ENCODE measurements at places on chromosomes 5 and 9.

DNA sequence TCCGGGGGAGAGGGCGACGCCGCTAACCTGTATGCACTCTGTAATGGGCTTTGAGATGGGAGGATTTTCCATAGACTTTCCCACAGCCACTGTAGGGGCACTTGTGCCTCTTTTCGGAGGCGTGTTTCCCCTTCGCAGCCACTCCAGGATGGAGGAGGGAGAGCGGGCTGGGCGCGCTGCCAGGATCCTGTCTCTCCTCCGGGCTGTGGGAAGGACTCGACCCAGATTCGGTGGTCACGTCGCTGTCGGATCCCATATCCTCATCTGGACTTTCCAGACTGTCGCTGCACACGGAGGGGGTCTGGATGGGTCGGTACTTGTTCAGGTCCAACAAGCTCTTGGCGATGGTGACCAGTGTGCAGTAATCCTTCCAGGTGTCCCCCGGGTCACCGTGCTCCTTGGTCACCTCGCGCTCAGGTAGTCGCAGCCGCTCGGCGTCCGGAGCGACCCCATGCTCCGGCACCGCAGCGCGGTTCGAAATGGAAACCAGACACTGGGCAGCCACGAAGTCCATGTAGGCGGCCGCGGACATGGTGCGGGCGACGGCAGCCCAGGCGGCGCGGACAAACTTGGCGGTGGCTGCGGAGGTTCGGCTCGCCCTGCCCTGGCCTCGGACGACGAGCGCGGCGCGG lies 1.5 kb downstream of the KLF9 start:
- no peak for DNase-seq

- DNase-seq = no peak
Measured at GRCh38 chr9:113454914-113455761, 8.4 kb upstream of the RGS3 start.

- no peak for DNase-seq
Measured at GRCh38 chr5:54772684-54773083, 212.7 kb downstream of the ESM1 start.

DNA sequence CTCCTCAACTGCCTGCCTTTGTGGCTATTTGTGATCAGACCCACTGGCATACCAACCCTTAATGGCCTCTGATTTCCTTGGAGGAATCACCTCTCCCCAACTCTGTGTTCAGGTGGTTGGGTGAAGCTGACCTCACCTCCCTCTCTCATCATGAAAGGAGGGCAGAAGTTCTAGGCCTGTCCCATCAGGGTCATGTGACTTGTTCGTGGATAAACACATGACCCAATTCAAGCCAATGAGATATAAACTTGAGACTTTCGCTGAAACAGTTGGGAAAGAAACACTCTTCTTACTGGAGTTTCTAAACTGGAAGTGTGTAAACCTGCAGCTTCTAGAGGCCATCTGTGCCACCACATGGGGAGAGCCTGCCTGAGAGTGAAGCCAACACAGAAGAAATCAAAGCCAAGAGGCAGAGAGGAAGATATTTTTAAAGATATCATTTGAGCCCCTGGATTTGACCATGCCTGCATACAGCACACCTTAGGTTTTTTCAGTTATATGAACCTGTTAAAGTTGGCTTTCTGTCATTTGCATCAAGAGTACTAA lies 5.8 kb downstream of the GABBR2 start:
- no peak for DNase-seq

GRCh38 chr5:56264417-56265025 lies 31.4 kb upstream of the ANKRD55 start:
- no peak for DNase-seq

DNA sequence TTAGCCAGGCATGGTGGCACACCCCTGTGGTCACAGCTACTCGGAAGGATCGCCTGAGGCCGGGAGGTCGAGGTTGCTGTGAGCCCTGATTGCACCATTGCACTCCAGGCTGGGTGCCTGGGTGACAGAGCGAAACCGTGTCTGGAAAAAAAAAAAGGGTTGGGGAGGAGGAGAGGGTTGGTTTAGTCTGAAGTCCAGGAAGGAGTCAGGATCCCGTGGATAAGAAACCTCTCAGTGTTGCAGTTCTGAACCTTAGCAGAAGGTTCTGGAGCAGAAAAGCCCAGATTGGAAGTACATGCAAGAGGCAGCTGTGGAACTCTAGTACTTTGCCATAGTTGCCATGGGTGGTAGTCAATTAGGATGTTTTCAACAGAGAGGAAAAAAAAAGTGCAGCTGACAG lies 125.2 kb upstream of the CPEB4 start:
- no peak for DNase-seq

GRCh38 chr9:5850724-5851122 lies 17.8 kb upstream of the ERMP1 start:
- no peak for DNase-seq

DNA sequence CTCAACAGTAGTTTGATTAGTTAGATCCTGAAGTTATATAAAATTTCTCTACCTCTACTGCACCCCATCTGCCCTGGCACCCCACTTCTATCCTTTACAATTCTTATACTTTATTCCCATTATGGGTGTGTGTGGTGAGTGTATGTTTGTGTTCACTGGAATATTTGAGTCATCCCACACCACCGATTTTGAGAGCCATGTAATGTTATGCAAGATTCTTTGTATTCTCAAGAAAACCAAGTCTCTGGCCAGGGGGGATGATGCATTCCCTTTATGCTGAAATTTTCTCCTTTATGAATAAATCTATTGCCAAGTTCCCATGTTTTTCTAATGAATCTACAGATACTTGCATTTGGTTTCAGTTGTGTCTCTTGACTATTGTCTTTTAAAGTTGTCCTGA lies 266.8 kb downstream of the ARHGEF28 start:
- no peak for DNase-seq

DNA sequence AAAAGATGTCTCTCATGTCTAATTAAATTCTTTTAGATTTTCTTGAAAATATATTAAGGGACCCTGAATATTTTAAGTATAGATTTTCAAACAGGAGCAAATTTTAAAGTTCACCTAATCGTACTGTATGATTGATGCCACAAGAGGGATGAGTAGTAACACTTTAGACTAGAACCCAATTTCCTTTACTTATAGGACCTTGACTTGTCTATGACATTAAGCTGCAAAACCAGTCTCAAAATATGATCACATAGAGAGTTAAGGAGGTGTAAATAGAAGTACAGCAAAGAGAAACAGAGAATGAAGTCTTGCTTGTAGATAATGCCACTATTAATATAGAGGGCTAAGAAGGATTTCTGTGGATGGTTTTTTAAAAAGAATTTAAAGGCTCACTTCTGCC lies 312.9 kb upstream of the PRR16 start:
- no peak for DNase-seq

GRCh38 chr9:130186839-130187522 lies 14.8 kb downstream of the NCS1 start:
- DNase-seq = no peak

DNA sequence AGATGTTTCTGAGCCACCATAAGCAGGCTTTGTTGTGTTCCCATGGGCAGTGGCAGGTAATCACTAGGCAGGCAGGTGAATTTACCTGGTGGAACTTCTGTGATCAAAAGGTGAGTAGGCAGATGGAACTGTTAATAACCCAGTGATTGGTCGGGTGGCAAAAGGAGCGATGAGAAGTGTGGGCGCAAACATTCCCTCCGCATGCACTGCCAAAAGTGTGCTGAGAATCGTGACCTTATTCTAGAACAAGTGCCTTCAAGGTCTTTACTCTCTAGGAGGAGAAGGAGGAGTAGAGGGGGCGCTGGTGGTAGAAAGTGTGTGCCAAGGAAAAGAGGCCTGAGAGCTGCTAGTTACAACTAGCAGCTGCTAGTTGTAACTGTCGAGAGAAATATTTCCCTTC lies 3.3 kb downstream of the OTULINL start:
- DNase-seq = no peak

- no peak for DNase-seq
Measured at GRCh38 chr9:124611106-124611505, 103.9 kb upstream of the NR5A1 start.

GRCh38 chr5:642481-642880 lies 30.3 kb downstream of the CEP72 start:
- DNase-seq = no peak

DNA sequence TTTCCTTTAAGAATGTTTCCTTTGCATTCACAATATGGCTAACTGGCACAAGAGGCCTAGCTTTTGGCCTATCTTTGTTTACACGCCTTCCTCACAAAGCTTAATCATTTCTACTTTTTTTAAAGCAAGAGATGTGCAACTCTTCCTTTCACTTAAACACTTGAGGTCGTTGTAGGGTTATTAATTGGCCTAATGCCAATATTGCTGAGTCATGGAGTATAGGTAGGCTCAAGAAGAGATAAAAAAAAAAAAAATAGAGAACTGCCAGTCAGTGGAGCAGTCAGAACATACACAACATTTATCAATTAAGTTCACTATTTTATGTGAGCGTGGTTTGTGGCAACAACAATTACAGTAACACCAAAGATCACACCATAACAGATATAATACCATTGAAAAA lies 5.9 kb downstream of the FKBP15 start:
- DNase-seq = no peak

DNA sequence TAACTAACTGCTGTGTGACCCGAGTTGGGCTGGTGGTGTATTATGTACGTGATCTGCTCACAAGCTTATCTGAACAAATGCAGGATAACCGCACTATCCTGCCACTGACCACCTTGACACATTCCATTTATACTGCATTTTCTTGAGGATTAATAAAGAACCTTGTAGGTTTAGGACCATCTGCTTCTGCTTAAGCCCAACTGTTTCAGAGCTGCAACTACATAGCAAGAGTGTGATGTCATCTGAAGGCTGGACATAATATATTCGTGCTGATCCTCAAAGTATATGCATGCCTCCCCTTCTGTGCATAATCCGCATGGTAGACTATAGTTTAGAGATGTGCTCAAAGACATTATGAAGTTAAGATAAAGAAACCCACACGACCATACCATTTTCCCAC lies 435.9 kb downstream of the BNC2 start:
- DNase-seq = no peak

DNA sequence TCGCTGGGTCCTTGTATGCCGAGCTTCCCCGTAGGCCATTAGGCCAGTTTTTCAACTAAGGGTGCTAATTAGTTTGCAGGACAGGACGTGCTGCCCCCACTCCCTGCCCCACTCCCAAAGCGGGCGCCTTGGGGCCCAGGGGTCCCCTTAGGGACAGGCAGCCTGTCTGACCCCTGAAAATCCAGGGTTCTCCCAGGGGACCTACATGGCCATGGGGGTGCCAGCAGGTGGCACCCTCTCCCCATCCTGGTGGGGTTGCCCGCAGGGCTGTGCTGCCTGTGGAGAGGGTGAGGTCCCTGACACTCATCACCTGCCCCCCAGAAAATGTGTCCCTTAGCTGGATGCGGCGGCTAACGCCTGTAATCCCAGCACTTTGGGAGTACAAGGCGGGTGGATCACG lies 8.5 kb upstream of the CCDC187 start:
- DNase-seq = no peak

GRCh38 chr9:15915711-15916110 lies 362.9 kb downstream of the CCDC171 start:
- DNase-seq = no peak

DNA sequence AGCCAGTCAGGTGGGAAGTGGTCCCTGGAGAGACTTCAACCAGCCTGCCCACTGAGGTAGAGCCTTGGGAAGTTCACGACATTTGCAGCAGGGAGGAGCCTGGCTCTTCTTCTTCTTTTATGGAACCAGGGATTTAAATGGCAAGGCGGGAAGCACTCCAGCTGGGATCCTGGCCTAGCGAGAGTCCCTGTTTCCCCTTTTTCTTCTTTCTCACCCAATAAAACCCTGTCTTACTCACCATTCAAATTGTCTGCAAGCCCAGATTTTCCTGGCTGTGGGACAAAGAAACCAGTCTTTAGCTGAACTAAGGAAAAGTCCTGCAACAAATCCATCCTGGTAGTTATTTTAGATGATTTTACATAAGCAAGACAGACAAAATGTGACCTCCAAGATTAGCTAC lies 503.7 kb downstream of the CDH10 start:
- DNase-seq = no peak

- DNase-seq = no peak
Measured at GRCh38 chr9:107378006-107378405, 94.9 kb downstream of the RAD23B start.

DNA sequence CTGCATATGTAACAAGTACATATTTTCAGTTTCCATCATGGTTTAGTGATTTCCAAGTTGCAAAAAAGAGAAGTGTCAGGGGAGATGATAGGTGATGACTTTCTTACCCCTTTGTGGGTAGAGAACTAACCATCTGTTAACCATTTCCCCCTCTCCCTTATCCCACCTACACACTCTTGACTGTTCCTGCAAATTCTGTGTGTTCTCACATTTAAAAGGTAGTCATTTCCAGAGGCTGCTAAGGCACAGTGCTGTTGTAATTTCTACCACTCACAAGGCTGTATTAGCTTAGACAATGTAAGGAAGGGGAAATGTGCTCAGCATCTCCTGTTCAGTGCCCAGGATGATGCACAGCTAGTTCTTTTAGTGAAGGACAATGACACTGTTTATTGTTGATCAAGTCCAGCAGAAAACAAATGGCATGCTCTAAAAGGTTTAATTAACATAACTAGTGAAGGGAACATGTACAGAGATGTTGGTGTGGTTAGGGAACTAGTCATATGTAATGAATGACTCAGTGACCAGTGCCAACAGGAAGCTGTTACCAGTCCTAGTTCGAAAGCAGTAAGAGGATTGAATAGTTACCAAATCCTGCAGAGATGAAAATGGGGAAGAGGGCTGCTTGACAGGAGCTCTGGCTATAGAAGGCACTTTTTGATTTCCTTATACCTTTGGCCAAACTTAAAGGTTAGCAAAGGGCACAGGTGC lies 165.1 kb downstream of the PLK2 start:
- DNase-seq = no peak

DNA sequence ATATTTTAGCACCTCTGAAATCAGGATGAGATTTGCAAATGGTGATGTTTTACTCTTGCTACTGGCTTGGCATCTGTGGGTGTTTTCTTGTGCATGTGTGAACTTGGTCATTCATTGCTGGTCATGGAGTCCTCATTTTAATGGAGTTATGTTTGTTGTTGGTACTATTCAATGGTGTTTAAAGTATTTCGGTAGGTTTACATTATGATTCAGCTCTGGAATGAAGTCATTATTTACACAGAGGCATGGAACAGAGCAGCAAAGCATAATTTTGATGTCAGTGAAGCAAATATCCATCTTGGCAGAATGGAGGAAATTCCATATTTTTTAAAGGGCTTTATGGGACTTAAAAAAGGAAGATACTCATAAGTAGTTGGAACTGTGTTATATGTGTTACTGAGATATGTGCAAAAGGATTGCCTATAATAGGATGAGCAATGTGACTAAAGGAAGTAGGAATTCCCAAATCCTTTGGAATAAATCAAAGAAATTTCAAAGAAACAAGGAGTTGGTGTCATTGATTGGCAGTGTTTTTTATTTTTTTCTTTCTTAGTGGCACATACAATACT lies 147.4 kb downstream of the ACTBL2 start:
- no peak for DNase-seq

DNA sequence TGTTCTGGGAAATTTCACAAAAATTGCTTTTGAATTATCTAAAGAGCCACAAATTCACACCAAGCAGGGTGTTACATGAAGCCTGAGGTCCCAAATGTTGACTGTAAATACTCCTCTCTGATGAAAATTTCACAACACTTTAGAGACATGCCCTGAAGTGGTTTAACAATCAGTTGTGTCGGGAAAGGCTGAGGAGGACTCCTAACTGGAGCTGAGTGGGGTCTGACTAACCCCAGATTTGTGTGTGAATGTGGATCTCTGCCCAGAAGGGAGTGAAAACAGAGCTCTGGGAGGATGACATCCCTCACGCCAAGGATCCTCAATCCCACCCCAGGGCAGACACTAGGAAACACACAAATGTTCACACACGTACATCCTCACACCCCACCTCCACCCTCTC lies 31.1 kb upstream of the GRXCR2 start:
- DNase-seq = no peak

Measured in NCI-H2081 treated with DMSO at 0.1 percent for 48 hours (cell line).